ENCODE measurements at places on chromosomes 1 and 21. TPM values are rescaled to one million over a fixed set of nuclear protein-coding genes. Genes with fewer than 3 reads are reported as not detected.

- no peaks in the 10 kb centered on the region for H3K4me1 ChIP-seq
- H3K36me3 ChIP-seq = no peaks in the 10 kb centered on the region
- H3K4me3 ChIP-seq = no peak overlapping the region
- DNase-seq = no peak
These were observed 142.7 kb upstream of the SYT6 start for GRCh38 chr1:114296413-114296812.

GRCh38 chr1:63921359-63921758 is 147.5 kb downstream of the ROR1 start:
- H3K4me1 ChIP-seq = no peaks in the 10 kb centered on the region
- H3K27ac ChIP-seq = no peak overlapping the region
- no peaks in the 10 kb centered on the region for H3K36me3 ChIP-seq
- no peak overlapping the region for H3K4me3 ChIP-seq

- H3K27ac ChIP-seq = no peak overlapping the region
- H3K27me3 ChIP-seq = no peaks in the 10 kb centered on the region
- H3K4me1 ChIP-seq = no peaks in the 10 kb centered on the region
- no peak overlapping the region for H3K4me3 ChIP-seq
- no peak for DNase-seq
These were observed 47.4 kb downstream of the ALG6 start for GRCh38 chr1:63414691-63415365.

GRCh38 chr1:11600836-11601235 is 53.4 kb downstream of the FBXO2 start:
- no peaks in the 10 kb centered on the region for H3K36me3 ChIP-seq
- DNase-seq = no peak
- H3K4me1 ChIP-seq = no peaks in the 10 kb centered on the region
- H3K4me3 ChIP-seq = no peak overlapping the region

GRCh38 chr1:24349891-24350290 is 30.7 kb downstream of the GRHL3 start:
- no peaks in the 10 kb centered on the region for H3K4me1 ChIP-seq
- H3K4me3 ChIP-seq = no peak overlapping the region
- H3K27ac ChIP-seq = no peak overlapping the region
- H3K27me3 ChIP-seq = no peaks in the 10 kb centered on the region
- H3K36me3 ChIP-seq = no peaks in the 10 kb centered on the region

The MPZ gene
- not detected for polyA plus RNA-seq

The FCRL1 gene
- polyA plus RNA-seq = 1.7 TPM
